PC-9 (cell line): ENCODE measurements at places on chromosomes 4 and X.
A peak's percentile ranks its signal among the peaks of the same experiment; 100 is the strongest.

GRCh38 chr4:183240581-183241321 lies 79.3 kb downstream of the CLDN22 start:
- peak; percentile 64 for DNase-seq

GRCh38 chr4:128322986-128323385 lies 35.4 kb upstream of the PGRMC2 start:
- peak; percentile 68 for DNase-seq

DNA sequence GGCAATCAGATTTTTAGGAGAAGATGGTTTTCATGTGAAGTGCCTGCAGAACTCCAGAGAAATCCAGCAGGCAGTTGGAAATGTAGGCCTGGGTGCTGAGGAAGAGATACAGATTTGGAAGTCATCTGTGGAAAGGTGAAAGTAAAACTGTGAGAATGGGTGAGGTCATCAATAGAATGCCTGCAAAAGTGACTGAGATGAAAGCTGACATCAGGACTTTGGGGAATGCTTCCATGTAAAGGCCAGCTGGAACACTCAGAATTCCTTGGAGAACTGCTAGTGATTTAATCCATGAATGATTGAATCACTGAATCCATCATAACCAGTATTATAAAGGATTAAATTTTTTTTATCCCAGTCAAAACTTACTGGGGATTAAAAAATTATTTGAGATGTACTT lies 124.5 kb upstream of the GIMD1 start:
- no peak for DNase-seq

- no peak for DNase-seq
These were observed 36.0 kb upstream of the NPNT start for GRCh38 chr4:105859233-105859632.

DNA sequence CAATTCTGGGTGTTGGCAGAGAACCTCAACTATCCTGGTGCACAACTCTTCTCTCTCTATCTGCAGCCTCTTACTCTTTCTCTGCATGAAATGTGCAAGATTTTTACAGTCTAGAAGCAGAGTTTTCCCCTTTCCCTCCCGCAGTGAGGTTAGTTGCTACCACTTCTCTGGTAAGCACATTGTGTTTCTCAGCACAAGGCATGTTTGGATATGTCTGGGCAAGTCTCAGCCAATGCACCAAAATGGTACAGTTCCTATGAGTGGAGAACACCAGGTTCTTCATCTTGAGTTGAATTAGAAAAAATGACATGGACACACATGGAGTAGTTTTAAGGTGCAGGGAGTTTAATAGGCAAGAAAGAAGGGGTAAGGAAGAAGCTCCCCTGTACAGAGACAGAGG lies 187.0 kb downstream of the CCNG2 start:
- no peak for DNase-seq

GRCh38 chrX:49273181-49273727 lies 3.7 kb downstream of the PPP1R3F start:
- no peak for DNase-seq

GRCh38 chr4:7073526-7074390 lies 5.9 kb upstream of the GRPEL1 start:
- peak; percentile 33 for DNase-seq

GRCh38 chr4:121567748-121568147 lies 129.0 kb downstream of the ANXA5 start:
- DNase-seq = no peak
